ELF-1 (cell line): ENCODE measurements at places on chromosomes 2 and 18.
A peak's percentile ranks its signal among the peaks of the same experiment; 100 is the strongest.

DNA sequence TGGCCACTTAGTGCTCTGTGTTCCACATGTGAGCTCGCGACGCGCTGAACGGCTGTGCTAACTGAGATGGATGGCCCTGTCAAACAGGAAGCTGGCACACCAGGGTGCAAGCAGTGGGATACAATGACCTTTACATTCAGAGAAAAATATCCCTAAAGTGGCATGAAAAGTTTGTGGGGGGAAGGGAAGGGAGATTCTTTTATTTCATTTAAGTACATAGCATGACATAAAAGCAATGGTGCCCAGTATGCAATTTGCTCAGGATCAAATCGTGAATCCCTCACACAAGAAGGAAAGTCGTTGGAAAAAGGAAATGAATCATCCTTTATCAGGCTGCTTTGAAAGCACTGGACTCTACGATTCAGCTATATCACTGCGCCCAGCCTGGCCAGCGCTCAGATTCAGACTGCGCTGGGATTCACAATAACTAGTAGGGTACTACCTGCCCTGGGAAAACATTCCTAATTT lies 26.0 kb downstream of the SATB2 start:
- peak; percentile 62 for DNase-seq

GRCh38 chr2:67268797-67269196 lies 128.3 kb upstream of the ETAA1 start:
- no peak for DNase-seq

- no peak for DNase-seq
Measured at GRCh38 chr2:99862566-99862965, 279.8 kb downstream of the AFF3 start.

GRCh38 chr2:236843161-236843968 lies 242.3 kb upstream of the COPS8 start:
- no peak for DNase-seq

DNA sequence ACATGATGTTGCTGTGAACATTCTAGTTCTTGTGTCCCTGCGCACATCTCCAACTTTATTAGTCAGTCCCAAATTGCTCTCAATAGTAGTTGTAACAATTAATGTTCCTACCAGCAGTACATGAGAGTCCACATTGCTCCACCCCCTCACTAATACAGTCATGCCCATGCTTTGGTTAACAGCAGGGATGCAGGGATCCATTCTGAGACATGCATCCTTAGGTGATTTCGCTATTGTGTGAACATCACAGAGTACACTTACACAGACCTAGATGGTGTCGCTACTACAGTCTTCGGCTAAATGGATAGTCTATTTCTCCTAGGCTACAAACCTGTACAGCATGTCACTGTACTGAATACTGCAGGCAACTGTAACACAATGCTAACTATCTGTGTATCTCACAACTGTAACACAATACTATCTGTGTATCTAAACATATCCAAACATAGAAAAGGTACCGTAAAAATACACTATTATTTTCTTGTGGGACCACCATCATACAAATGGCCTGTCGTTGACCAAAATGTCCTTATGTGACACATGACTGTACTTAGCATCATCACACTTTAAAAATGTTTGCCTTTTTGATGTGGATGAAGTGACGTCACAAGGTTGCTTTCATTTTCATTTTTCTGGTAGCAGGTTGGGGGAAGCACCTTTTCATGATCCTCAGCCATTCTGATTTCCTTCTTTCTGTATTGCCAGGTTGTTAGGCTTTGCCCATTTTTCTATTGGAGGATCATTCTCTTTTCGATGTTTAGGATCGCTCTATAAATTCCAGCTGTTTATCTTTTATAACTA lies 82.9 kb upstream of the RNF152 start:
- no peak for DNase-seq

GRCh38 chr2:69222953-69223658 lies 163.9 kb downstream of the GFPT1 start:
- no peak for DNase-seq

DNA sequence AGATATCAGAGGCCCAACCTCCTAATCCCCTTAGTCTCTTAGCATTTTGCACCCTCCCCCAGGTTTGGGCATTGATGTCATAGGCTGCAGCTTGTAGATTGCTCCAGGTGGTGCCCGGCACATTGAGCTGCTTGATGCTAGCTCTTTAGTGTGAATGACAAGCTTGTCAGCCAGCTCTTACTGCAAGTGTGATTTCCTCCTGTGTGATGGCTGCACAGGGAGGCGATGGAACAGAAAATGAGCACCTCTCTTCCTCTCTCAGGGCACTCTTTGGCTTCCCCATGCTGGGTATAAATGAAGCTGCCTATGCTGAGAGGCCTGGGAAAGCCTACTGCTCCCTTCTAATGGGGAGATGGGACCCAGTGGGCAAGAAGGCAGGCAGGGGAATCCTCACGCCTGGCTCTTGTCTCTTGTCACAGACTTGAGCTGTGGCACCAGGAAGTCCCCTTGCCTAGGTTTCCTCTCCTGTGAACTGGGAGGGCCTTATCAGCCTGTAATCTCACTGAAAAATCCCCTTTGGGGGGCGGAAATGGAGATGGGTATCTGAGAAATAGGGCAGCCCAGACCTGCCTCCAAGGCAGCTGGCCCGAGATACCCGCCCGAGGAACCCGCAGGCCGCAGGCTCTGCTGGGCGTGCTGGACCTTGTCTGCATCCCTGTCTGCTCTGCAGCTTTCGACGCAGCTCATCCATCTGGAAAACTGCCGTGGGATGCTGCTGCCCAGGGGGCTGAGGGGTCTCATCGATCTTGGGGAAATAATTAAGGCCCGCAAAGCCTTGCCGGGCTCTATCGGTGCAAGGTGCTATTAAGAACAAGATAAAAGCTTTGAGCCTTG lies 163.5 kb upstream of the CXCR4 start:
- no peak for DNase-seq
